ENCODE measurements at places on chromosomes 7 and 10.
A peak's percentile ranks its signal among the peaks of the same experiment; 100 is the strongest.

DNA sequence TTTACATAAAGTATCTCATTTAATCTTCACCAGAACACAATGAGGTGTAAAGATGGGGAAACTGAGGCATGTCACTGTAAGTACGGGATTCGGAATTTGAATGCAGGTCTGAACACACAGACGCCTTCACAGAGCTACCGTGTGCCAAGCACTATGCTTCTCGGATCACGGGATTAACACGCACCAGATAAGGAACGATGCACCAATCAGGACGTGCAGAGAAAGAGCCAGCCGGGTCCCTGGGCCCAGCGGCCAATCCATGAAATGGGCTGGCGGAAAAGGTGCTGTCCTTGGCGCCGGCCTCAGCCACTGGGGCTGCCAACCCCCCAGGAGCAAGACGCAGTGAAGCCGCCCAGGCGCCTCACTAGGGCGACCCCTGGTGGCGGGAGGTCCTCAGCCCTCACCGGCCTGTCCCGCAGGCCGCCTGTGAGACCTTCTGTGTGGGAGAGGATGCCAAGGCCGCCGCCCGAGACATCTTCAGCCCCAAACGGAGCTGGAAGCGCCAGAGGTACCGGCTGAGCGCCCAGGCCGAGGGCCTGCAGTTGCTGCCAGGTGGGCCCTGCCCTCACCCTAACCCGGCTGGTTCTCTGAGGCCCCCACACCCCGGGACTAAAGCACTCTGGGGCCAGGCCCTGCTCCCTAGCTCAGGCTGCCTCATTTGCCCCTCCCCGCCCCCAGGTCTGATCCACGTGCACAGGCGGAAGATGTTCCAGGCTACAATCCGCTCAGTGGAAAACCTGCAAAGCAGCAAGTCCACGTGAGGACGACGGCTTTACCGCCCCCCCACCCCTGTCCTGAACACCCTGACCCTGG lies 15.6 kb downstream of the ATG9B start:
- no peak for DNase-seq

- no peak for DNase-seq
Measured at GRCh38 chr10:117448802-117449201, 73.6 kb upstream of the PDZD8 start.

DNA sequence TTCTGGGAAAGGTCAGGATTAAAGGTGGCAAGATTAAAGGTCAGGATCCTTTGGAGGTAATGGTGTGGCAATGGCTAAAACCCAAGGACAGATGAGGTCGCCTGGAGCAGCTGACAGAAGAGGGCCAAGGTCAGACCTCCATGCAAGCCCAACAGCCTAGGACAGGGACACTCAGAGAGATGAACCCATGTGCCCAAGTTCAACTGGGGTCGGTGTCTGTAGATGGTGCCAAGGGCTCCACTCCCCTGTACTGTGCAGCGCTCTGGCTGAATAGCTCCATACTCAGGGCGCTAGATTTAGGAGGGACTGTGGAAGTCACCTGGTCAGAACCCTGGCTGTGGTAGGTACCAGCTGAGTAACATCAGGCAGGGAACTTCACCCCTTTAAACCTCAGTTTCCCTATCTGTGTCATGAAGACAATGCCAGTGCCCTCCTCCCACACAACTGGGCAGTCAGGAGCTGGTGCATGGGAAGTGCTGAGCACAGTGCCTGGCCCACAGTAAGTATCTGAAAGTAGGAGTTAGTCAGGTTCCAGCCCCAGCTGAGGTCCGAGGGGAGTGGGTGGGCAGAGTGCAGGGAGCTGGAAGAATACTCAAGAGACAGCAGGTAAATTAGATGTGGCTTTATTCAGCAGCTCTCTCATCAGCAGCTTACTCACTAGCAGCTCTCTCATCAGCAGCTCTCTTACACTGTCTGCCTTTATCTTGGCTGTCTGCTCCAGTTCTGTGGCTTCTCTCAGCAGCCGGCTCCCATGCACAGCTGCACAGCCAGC lies 327.1 kb downstream of the GLRX3 start:
- DNase-seq, result no peak

- no peak for DNase-seq
Measured at GRCh38 chr10:11018432-11018841, 765 bp downstream of the CELF2 start.

DNA sequence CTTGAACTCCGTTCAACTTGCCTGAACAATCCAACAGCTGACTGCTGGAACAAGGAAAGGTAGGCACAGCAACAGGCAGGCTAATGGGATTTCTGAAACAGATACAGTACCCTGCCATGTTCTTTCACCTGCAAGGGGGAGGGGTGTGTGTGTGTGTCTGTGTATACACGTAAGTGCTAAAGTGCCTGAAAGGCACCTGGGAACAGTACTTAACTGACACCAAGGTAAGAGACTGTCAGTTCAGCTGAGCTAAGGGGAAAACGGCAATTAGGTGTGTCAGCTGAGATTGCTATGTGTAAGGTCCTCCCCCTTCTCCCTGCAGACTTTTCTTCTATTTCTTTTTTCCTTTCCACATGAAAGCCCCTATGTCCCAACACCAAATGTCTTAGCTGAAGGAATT lies 27.0 kb downstream of the NAMPT start:
- no peak for DNase-seq

DNA sequence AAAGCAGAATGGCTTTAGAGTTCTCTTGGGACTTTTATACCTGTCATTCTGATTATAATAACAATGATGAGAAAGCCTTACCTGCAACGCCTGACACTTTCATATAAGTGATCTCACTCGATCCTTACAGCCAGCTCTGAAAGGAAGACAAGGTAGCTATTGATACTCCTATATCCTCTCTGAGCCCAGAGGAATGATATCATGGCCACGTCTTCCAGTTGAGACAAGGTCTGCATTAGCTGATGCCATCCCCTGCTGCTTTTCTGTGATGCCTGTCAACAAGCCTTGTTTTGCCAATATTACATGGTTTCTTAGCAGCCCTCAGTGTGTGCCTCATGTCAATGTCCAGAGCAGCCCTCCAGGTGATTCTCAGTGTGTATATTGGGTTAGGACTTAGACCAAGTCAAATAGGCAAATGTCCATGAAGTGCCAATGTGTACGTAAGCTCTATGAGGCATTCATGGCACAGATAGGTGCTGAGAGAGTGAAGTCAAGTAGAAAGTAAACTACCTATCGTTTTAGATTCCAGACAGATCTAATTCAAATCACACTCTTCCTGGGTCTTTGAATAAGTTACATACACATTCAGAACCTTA lies 405.9 kb downstream of the ADRA2A start:
- no peak for DNase-seq

- DNase-seq, result no peak
Measured at GRCh38 chr7:4683884-4684565, 1.9 kb downstream of the FOXK1 start.

GRCh38 chr10:20811131-20811530 lies 86.0 kb downstream of the NEBL start:
- no peak for DNase-seq

GRCh38 chr7:116577320-116577871 lies 52.6 kb downstream of the CAV1 start:
- no peak for DNase-seq

DNA sequence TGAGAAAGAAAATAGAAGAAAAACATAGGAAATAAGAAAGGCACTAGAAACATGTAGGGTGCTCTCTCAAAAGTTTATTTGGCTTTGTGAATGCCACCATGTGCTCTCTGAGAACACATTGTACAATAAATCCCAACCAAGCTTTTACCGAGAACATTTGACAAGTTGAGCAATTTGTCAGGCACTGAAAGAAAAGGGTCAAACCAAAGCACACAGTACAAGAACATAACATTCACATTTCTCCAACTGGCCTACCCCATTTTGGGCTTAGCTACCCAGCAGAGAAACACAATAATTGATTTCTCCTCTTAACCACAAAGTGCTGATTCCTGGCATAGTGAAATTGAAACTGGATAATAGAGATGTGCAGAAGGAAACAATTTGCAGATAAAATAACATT lies 69.2 kb upstream of the SLC39A12 start:
- DNase-seq, result no peak

GRCh38 chr7:90312745-90313144 lies 8.4 kb downstream of the FAM237B start:
- no peak for DNase-seq

DNA sequence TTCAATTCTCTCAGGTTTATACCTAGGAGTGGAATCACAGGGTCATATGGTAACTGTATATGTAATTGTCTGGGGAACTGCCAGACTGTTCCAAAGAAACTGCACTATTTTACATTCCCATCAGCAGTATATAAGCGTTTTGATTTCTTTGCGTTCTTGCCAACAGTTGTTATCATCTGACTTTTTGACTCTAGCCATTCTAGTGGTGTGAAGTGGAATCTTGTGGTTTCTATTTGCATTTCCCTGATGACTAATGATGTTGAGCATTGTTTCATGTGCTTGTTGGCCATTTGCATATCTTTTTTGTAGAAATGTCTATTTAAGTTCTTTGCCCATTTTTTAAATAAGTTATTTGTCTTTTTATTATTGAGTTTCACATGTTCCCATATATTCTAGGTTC lies 44.3 kb upstream of the ZC3HAV1 start:
- DNase-seq, result no peak

- DNase-seq, result no peak
Measured at GRCh38 chr7:5597772-5598171, 174.1 kb upstream of the TNRC18 start.

DNA sequence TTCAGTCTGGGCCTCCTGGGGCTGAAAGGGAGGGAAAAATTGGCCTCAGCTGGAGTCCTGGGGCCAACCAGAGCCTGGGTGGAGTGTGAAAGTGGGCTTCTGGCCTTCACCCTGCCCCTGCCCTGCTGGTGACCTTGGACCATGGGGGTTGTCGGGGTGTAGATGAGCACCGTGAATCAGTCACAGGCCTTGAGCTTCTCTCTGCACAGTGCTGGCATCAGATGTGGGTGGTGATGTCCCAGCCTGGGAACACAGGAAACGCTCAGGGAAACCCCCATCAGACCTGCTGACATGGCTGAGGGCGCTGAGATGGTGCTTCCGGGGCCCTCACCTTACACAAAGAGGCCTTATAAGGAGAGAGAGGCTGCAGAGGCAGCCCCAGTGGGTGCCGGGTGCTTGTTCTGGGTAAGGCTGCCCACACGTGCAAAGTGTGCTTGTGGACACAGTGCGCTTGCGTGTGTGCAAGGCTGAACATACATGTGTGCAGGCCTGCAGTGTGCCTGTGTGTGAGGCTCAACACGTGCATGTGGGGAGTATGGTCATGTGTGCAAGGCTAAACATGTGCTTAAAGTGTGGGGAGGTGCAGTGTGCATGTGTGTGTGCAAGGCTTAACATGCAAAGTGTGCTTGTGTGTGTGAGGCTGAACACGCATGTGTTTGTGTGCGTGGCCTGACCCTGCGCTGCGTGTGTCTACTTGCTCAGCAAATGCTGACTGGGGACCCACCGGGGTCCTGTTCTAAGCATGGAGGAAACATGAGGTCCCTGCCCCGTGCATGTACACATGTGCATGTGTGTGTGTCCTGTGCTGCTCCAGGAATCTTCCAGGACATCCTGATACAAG lies 6.5 kb downstream of the ARPC1B start:
- DNase-seq, result no peak

- peak; percentile 14 for DNase-seq
Measured at GRCh38 chr10:110081911-110082310, 74.1 kb downstream of the ADD3 start.

DNA sequence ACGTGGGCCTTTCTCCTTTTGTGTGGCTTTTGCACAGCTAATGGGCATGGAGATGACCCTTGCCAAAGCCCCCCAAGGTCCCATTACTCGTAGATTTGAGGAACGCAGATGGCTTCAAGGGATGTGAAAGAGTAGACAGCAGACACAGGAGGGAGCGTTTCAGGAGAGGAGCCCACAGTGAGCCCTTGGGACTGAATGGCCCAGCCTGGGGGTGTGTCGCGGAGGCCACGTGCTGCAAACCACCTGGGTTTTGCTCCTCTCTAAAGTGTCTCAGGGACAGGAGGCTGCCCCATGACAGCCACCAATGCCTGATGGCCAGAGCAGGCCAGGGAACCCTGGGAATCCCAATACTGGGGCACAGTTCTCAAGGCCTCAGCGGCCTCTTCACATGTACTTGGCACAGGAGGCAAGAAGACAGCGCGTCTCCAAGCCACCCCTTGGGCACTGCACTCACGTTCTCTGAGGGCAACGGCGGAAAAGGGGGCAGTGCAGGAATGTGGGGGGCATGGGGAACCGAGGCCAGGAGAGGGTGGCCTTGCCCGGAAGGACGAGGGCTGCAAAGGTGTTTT lies 185.2 kb downstream of the WDR37 start:
- no peak for DNase-seq

DNA sequence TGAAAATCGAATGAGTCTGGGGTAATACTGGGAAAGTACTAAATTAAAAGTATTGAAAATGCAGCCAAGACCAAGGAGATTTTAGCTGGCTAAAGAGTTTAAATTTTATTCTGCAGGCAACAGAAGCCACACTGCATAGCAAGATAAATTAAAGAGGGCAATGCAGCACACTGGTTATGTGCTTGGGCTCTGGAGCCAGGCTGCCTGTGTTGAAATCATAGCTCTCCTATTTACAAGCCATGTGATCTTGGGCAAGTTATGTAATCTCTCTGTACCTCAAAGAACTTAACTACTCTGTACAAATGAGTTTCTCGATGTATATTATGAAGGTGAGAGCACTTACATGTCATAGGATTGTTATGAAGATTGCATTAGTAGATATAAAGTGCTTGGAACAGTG lies 9.9 kb downstream of the SLC25A13 start:
- no peak for DNase-seq

- no peak for DNase-seq
Measured at GRCh38 chr10:44879531-44879899, 31.6 kb upstream of the TMEM72 start.

DNA sequence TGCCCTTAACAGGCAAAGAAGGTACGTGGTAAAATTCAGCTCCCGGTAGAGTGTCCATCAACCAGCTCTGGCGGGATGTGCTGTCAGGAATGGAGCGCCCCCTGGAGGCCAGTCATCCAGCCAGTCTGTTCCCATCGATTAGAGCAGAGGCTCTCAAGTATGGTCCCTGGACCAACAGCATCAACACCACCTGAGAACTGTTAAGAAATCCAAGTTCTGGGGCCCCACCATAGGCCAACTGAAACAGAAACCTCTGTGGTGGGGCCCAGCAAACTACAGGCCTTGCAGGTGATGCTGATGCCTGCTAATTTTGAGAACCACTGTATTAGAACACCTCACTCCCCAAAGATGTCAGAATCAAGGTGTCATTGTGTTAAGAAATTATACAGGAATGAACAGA lies 109.2 kb downstream of the DPY19L1 start:
- no peak for DNase-seq

DNA sequence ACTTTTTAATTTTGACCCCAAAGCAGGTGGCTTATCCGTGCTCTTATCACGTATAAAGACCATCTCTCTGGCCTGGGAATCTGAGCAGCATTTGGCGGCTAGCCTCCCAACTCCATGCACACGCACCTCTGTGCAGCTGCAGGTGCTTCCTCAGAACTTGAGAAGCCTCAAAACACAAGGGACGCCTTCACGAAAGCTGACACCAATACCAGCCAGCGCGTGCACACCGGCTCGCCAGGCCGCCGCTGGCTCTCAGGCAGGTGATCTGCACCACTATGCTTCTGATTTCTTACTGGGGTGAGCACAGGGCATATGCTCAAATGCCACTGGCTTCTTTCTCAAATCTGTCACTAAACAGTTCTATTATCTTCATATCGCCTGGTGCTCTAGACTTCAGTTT lies 145.0 kb downstream of the PARD3 start:
- no peak for DNase-seq
